GM12878 (cell line): ENCODE measurements at places on chromosomes 13 and 19. TPM values are rescaled to one million over a fixed set of nuclear protein-coding genes. Genes with fewer than 3 reads are reported as not detected.

- H3K4me3 ChIP-seq: no peak overlapping the region
- no peaks in the 10 kb centered on the region for H3K4me1 ChIP-seq
- H3K36me3 ChIP-seq: no peaks in the 10 kb centered on the region
- DNase-seq: no peak
These were observed 121.6 kb downstream of the COG6 start for GRCh38 chr13:39777021-39777420.

- no peak overlapping the region for H3K4me3 ChIP-seq
- no peak for DNase-seq
- no peaks in the 10 kb centered on the region for H3K36me3 ChIP-seq
These were observed 140.0 kb downstream of the DACH1 start for GRCh38 chr13:71727042-71727441.

DNA sequence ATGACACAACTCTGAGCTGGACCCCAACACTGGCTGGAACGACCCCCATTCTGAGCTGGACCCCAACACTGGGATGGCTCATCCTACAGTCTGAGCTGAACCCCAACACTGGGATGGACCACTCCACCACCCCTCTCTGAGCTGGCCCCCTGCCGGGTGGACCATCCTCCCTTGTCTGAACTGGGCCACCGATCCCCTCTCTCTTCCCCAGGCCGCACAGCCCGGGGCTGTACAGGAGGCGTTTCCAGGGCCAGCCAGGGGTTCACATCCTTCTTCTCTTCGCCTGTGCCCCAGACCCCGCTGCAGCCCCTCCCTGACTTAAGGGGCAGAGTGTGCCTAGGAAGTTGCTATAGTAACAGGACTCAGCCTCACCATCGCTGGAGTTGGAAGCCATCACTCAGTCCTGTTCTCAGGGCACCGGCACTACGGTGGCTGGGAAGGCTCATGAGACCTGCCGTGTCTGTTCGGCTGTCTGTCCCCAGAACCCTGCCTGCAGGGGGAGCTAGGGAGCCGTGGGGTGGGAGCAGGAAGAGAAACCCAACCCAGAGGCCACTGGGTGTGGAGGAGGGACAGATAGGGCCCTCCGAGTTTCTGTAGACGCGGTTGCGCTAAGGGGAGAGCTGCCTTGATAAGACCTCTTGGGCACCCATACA, 3.7 kb downstream of the PRKACA start:
- H3K4me1 ChIP-seq: peaks cover 14% of the 10 kb centered on the region
- DNase-seq: no peak
- H3K4me3 ChIP-seq: no peak overlapping the region
- H3K27me3 ChIP-seq: no peaks in the 10 kb centered on the region

Gene ARID3A
- total RNA-seq: 68.3 and 70.0 TPM in 2 replicates

Gene ADAMTS10
- total RNA-seq: 0.45 and 0.59 TPM in 2 replicates

Gene IL27RA
- total RNA-seq: 51.4 and 52.3 TPM in 2 replicates

Gene DACT3
- total RNA-seq: 0.64 and 0.74 TPM in 2 replicates
